ENCODE measurements at places on chromosomes 1 and 21.

GRCh38 chr21:42533963-42534355, 20.3 kb downstream of the SLC37A1 start:
- DNase-seq, result no peak

DNA sequence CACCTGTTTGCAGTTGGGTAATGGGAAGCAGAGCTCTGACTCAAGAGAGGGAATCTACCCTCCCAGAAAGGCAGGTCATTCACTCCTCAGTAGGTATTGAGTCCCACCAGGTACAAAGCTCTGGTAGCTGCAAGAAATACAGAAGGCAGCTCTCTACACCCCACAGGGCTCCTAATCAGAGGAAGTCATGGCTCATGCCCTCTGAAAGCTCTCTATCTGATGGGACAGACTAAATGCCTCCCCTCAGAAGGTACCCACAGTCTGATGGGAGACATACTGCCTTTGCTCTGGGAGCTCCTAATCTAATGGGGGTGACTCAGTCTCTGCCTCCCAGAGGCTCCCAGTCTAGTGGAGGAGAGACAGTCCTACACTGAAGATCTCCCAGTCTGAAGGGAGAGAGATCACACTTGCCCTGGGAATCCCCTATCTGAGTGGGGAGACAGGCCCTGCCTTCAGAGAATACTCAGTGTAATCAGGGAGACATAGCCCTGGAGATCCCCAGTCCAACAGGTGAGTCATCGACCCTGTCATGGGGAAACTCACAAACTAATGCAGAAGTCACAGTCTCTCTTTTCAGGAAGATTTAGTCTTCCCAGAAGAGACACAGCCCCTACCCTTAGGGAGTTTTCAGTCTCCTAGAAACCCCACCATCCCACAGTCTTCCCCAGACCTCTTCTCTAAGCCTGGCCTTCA, 23.7 kb downstream of the CAMK1G start:
- DNase-seq, result no peak

- DNase-seq, result peak; percentile 62
Measured at GRCh38 chr1:100969327-100969726, 56.3 kb downstream of the DPH5 start.

- no peak for DNase-seq
Measured at GRCh38 chr1:175408986-175409385, 216.4 kb upstream of the KIAA0040 start.

- no peak for DNase-seq
Measured at GRCh38 chr21:45940621-45941337, 40.8 kb upstream of the COL6A1 start.
